ENCODE measurements at places on chromosomes 2 and 18.

- DNase-seq: no peak
Measured at GRCh38 chr18:47677952-47678351, 252.5 kb downstream of the SMAD2 start.

DNA sequence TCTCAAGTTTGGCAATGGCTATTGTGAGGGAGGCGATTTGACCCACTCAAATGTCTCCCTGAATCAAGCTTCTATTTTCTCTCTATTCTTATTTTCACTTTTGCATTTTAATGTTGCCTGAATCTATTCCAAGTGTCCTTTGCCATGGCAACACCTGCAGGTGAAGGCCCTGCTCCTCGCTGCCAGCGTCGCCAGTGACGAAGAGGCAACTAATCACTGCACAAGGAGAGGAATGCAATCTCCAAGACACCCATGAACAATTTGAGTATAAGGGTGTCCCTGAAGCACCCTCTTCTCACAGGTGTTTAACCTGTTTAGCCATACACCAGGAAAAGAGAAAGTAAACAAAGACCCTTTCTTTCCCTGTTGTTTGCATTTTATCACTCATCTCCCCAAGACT is 165.6 kb upstream of the VRK2 start:
- no peak for DNase-seq

- DNase-seq: no peak
Measured at GRCh38 chr2:85237849-85238565, 89.8 kb downstream of the TGOLN2 start.

DNA sequence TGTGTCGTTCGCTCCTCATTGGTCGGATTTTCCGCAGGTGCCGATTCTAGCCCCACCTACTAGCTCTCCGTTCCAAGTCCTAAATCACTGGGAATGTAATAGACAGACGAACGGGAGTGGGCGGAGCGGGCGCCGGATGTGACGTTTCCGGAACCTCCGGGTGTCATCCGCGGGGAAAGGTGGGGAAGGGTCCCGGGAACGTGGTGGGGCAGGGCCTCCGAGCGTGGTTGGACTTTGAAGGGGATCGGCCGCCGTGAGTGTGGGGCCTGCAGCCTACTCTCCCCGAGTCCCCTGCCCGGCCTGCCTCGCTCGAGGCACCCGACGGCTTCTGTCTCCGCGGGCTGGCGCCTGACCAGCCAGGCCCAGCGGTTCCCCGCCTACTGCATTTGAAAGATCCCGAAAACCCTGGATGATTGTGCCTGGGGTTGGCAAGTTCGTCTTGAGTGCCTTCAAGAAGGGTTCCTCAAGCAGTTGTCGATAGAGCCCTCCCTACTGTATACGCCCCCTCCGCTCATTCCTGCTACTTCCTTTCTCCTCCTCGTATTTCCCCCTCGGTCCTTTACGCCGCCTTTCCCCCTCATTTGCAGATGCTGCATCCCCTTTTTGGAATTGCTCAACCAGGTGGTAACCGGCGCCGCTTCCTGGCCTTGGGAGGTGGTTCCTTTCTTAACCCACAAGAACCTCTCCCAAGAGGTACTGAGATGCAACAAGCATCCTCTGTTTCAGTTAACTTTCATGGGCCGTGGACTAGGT is at the start of gene STAMBP:
Gene STAMBP, plus strand, starts transcription at position 144 of the 753 bp plus-strand sequence. CDS start 1,896 bp downstream, outside the sequence.
- DNase-seq: peak; percentile 85

DNA sequence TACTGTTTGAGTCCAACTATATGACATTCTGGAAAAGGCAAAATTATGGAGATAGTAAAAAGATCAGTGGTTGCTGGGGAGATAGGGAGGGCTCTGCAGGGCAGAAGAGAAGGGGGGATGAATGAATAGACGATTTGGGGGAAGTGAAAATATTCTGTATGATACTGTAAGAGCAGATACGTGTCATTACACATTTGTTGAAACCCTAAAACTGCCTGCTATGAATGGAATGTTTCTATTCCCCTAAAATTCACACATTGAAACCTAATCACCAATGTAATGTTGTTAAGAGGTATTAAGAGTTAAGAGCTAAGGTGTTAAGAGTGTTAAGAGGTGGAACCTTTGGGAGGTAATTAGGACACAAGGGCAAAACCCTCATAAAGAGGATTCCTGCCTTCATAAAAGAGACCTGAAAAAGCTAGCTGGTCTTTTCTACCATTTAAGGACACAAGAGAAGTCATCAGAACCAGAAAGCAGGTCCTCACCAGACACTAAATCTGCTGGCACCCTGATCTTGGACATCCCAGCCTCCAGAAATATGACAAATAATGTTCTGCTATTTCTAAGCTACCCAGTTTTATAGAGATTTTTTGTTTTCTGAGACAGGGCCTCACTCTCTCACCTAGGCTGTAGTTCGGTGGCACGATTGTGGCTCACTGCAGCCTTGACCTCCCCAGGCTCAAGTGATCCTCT is 76.2 kb downstream of the ATAD2B start:
- DNase-seq: no peak

DNA sequence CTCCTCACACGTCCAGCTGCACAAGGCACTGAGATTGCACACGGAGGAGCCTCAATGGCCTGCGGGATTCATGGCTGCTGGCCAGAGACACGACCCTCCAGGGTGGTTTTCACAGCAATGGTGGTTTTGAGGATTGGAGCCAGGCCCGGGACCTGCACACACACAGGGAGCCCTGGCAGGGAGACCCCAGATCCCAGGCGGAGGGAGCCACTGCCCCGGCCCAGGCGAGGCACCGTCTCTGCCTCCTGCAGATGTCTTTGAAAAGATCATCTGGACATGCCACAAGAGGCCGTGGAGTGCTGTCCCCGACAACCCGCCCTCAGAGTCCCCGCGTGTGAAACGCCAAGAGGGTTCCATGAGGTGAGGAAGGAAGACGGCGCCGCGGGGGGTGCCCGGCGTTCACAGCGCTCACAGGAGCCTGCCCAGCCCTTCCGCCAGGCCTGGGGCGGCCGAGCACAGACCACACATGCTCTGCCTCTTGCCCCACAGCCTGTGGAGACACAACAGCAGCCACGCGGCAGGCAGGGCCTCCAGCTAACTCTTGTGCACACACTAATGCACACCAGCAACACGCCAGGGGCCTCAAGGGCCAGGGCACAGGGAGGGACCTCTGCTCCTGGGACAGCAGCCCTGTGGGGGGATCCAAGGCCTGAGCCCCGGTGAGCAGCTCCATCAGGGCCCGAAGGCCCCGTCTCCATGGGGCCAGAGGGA is 72.8 kb upstream of the CTDP1 start:
- no peak for DNase-seq

GRCh38 chr2:60260639-60261296 is 292.7 kb downstream of the BCL11A start:
- no peak for DNase-seq

DNA sequence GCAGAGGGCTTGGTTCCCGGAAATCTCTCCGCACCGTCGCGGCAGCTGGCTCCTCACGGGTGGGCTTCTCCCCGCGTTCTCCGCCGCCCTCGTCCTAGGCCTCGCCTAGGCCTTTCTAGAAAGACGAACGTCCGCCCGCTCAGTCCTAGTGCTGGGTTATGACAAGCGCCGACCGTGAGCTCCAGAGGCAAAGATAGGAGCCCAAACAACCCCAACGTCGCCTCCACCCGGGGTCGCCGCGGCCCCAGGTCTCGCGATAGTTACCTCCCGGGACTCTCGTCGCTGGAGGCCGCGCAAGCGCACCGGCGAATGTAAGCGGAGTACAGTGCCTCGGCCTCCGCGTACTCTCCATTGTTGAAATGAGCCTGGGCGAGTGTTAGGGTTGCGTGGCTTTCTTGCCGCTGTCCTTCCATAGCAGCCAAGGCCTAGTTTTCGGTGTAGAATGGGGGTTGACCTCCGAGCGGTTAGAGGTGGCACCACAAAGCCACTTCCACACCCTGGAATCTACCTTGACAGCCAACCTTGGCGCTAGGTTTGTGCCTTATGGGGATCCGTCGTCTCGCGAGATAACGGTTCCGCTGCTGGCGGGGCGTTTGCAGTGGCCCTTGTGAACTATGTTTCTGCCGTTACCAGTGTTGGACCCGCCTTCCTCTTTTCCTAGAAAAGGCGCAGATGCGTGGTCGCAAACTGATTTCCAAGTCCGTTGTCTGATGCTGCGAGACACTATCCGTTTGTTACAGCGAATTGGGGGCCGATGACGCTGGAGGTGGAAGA is at the start of gene TTC32:
Gene TTC32, minus strand, starts transcription at position 542 of the 774 bp plus-strand sequence. Its CDS starts 129 bp downstream, at position 413.
- peak; percentile 90 for DNase-seq
